ENCODE measurements at places on chromosomes 4 and X. TPM values are rescaled to one million over a fixed set of nuclear protein-coding genes. Genes with fewer than 3 reads are reported as not detected.

The NKX6-1 gene
- total RNA-seq: 5.7 TPM

The GLRA3 gene
- 0.26 TPM for total RNA-seq

The CNGA1 gene
- total RNA-seq: 0.33 TPM

The TMEM271 gene
- not detected for total RNA-seq

The IQSEC2 gene
- 30.3 TPM for total RNA-seq

The TMEM156 gene
- 2.9 TPM for total RNA-seq

The AR gene
- 8.2 TPM for total RNA-seq

The ARFIP1 gene
- total RNA-seq: 17.4 TPM

The CENPE gene
- 0.33 TPM for total RNA-seq

The PHEX gene
- total RNA-seq: not detected

GRCh38 chrX:137562096-137562495 is 3.8 kb upstream of the ZIC3 start:
- H3K27me3 ChIP-seq: peaks cover 8% of the 10 kb centered on the region
- H3K4me3 ChIP-seq: no peak overlapping the region
- H3K27ac ChIP-seq: no peak overlapping the region
- no peaks in the 10 kb centered on the region for H3K36me3 ChIP-seq
- peaks cover 11% of the 10 kb centered on the region for H3K4me1 ChIP-seq

DNA sequence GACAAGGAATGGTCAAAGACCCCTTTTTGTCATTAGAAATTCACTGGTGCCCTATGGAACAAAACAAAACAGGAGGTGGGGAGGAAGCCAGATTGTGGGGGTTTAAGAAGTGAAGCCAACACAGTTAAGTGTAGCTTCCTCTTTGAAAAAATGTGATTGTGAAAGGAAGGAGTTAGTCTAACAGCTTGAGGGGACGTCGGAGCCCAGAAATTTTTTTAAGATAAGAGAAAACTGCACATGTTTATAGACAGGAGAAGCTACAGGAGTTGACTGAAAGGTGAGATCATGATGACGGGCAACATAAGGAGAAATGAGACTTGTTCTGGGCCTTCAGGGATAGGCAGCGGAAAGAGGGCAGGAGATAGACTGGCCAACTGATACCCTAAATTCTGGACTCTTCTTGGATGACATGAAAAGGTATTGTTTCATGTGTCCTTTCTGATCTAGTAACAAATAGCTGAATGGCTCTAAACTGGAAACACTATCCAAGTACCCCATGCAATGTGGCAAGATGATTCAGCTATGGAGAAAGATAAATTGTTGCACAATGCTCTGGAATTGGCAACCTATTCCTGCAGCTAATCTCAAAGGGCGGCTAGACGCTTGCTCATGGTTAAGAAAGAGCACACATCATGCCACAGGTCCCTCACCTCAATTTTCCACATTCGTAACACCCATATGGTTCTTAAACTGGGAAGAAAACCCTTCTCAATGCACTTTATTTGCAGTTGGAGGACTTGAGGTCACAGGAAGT is 3.7 kb upstream of the HDAC8 start:
- peaks cover 6% of the 10 kb centered on the region for H3K4me1 ChIP-seq
- no peaks in the 10 kb centered on the region for H3K36me3 ChIP-seq
- no peak overlapping the region for H3K4me3 ChIP-seq
- no peak overlapping the region for H3K27ac ChIP-seq

DNA sequence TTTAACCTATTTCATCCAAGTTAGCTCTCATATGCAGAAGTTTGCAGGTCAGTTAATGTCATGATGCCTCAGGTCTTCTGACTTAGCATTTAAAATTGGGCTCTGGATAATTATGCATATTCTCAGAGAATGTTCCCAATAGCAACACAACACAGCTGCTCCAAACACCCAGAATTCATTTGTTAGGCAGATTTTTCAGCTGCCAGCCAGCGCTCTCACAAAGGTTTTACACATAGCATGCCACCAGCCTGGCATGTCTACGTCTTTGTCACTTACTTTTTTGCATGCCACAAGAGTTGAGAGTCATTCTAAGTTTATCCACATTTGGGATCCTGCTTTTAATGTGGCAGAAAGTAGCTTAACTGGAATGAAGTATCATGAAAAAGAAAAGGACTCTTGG is 84.8 kb downstream of the LIMCH1 start:
- no peak for DNase-seq
- no peak overlapping the region for H3K27ac ChIP-seq
- H3K4me3 ChIP-seq: no peak overlapping the region
- no peaks in the 10 kb centered on the region for H3K27me3 ChIP-seq

- H3K27ac ChIP-seq: no peak overlapping the region
- H3K27me3 ChIP-seq: no peaks in the 10 kb centered on the region
- H3K4me1 ChIP-seq: no peaks in the 10 kb centered on the region
- no peak overlapping the region for H3K4me3 ChIP-seq
Observed at GRCh38 chr4:125582302-125582701, 267.5 kb downstream of the FAT4 start.

DNA sequence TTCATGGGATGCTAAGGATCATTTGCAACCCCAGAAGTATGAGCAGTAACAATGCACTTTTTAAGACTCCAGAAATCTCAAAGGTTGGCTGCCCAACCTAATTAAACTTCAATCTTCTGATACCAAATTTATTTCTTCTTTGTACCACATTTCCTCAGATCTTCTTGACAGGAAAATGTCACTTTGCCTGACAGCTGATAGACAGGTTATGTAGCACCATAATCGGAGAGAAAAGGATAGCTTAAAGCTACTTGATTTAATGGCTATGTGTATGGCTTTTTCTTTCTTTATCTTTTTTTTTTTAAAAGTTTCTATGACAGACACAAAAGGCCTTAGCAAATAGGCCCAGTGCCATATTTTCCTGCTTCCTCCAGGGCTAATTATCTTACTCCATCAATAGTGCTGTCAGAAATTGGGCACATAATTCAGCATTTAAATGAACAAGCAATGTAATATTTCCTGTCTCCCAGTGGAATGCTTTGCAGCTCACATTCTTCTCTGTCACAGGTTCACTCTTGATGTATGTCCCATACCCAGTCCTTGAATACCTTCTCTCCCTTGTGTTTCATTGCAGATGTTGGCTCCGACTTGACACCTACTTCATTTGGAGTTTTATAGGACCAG is 795.7 kb downstream of the ADGRL3 start:
- no peaks in the 10 kb centered on the region for H3K4me1 ChIP-seq
- H3K27me3 ChIP-seq: no peaks in the 10 kb centered on the region
- no peak overlapping the region for H3K27ac ChIP-seq

GRCh38 chr4:15855804-15856475 is 77.8 kb downstream of the CD38 start:
- no peaks in the 10 kb centered on the region for H3K36me3 ChIP-seq
- no peak for DNase-seq
- no peak overlapping the region for H3K27ac ChIP-seq
- H3K4me3 ChIP-seq: no peak overlapping the region
- no peaks in the 10 kb centered on the region for H3K4me1 ChIP-seq
- H3K27me3 ChIP-seq: no peaks in the 10 kb centered on the region

DNA sequence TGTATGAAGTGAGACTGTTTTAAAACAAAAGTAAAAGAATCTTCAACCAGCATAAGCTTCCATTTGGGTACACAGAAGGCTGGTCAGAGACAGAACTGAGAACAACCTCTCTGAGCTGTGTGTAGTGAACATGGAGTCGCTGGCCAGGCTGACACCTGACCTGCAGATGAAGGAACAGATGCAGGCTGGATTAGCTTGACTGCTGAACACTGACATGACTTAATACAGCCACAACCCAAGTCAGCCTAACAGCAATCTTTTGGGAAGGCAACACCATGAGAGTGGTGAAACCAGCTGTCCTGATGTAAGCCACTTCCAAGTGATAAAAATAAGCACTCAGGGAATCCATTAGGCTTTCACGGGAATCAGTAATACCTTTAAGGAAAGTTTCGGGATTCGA is 10.1 kb downstream of the SCARB2 start:
- peak overlapping the region; percentile 14 for H3K27ac ChIP-seq
- no peaks in the 10 kb centered on the region for H3K36me3 ChIP-seq
- H3K4me1 ChIP-seq: peaks cover 94% of the 10 kb centered on the region
- no peak overlapping the region for H3K4me3 ChIP-seq
- no peak for DNase-seq

GRCh38 chrX:46200413-46200812 is 344.8 kb downstream of the ZNF674 start:
- H3K27ac ChIP-seq: no peak overlapping the region
- H3K36me3 ChIP-seq: no peaks in the 10 kb centered on the region

GRCh38 chr4:187393531-187394344 is 601.8 kb upstream of the ZFP42 start:
- no peaks in the 10 kb centered on the region for H3K36me3 ChIP-seq
- no peaks in the 10 kb centered on the region for H3K4me1 ChIP-seq
- no peak for DNase-seq
- H3K4me3 ChIP-seq: no peak overlapping the region
- no peak overlapping the region for H3K27ac ChIP-seq

GRCh38 chr4:5821665-5822358 is 71.1 kb downstream of the CRMP1 start:
- no peaks in the 10 kb centered on the region for H3K36me3 ChIP-seq
- no peaks in the 10 kb centered on the region for H3K27me3 ChIP-seq
- H3K4me1 ChIP-seq: no peaks in the 10 kb centered on the region
- no peak overlapping the region for H3K4me3 ChIP-seq
- no peak for DNase-seq

- H3K36me3 ChIP-seq: no peaks in the 10 kb centered on the region
- H3K4me1 ChIP-seq: peaks cover 4% of the 10 kb centered on the region
- no peak overlapping the region for H3K27ac ChIP-seq
Observed at GRCh38 chr4:42638993-42639392, 17.9 kb downstream of the ATP8A1 start.

- H3K4me3 ChIP-seq: peak overlapping the region; percentile 11
- DNase-seq: no peak
- peaks cover 9% of the 10 kb centered on the region for H3K4me1 ChIP-seq
- no peaks in the 10 kb centered on the region for H3K36me3 ChIP-seq
- peak overlapping the region; percentile 54 for H3K27ac ChIP-seq
- no peaks in the 10 kb centered on the region for H3K27me3 ChIP-seq
Observed at GRCh38 chrX:275476-275966, 5.7 kb upstream of the PLCXD1 start.

GRCh38 chrX:39828971-39829370 is 268.8 kb downstream of the BCOR start:
- no peaks in the 10 kb centered on the region for H3K36me3 ChIP-seq
- peaks cover 17% of the 10 kb centered on the region for H3K4me1 ChIP-seq
- H3K4me3 ChIP-seq: no peak overlapping the region
- DNase-seq: no peak

- H3K36me3 ChIP-seq: no peaks in the 10 kb centered on the region
- no peak overlapping the region for H3K27ac ChIP-seq
- no peaks in the 10 kb centered on the region for H3K27me3 ChIP-seq
- DNase-seq: no peak
- no peaks in the 10 kb centered on the region for H3K4me1 ChIP-seq
Observed at GRCh38 chrX:66020631-66021334, 19.1 kb downstream of the VSIG4 start.

- H3K4me3 ChIP-seq: no peak overlapping the region
- H3K36me3 ChIP-seq: no peaks in the 10 kb centered on the region
- H3K27me3 ChIP-seq: no peaks in the 10 kb centered on the region
- no peaks in the 10 kb centered on the region for H3K4me1 ChIP-seq
- no peak for DNase-seq
Observed at GRCh38 chr4:112431158-112431557, 84.8 kb downstream of the NEUROG2 start.

GRCh38 chr4:86755388-86755787 is 93.8 kb downstream of the SLC10A6 start:
- H3K4me1 ChIP-seq: no peaks in the 10 kb centered on the region
- H3K4me3 ChIP-seq: no peak overlapping the region
- H3K27me3 ChIP-seq: no peaks in the 10 kb centered on the region
- DNase-seq: no peak
- no peaks in the 10 kb centered on the region for H3K36me3 ChIP-seq

Measured in body of pancreas (tissue), 4 donors.